ENCODE measurements at places on chromosomes 12 and 14.

DNA sequence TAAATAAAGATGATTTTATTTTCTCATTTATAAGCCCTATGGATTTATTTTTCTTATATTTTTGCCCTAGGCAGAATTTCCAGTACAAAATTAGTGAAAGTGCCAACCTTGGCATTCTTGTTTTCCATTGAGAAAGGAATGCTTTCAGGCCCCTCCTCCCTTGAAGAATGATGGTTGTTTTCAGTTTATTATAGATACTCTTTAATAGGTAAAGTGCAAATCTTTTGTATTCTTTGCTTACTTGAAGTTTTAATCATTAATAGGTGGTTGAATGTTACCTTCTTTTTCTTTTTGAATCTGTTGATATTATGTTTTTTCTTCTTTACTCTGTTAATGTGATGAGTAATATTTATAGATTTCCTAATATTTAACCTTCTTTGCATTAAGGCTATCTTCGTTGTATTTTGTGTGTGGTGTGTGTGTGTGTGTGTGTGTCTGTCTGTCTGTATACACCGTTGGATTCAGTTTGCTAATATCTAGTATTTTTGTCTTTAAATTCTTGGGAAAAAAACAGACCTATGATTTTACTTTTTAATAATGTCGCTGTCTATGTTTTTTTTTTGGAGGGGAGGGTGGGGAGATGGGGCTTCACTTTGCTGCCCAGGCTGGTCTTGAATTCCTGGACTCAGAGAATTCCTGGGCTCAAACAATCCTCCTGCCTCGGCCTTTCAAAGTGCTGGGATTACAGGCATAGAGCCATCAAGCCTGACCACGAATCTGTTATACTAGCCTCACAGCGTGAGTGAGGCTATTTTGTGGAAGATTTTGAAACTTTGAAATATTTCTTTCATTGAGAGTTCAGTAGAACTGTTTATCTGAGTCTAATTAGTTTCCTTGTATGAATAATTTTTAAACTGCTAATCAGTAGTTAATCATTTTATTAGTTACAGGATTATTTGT is 13.5 kb downstream of the SRGAP1 start:
- DNase-seq: no peak

GRCh38 chr14:20477211-20477876 is 8.1 kb downstream of the PNP start:
- no peak for DNase-seq

GRCh38 chr12:53683983-53684382 is 8.1 kb upstream of the ATP5MC2 start:
- DNase-seq: no peak

DNA sequence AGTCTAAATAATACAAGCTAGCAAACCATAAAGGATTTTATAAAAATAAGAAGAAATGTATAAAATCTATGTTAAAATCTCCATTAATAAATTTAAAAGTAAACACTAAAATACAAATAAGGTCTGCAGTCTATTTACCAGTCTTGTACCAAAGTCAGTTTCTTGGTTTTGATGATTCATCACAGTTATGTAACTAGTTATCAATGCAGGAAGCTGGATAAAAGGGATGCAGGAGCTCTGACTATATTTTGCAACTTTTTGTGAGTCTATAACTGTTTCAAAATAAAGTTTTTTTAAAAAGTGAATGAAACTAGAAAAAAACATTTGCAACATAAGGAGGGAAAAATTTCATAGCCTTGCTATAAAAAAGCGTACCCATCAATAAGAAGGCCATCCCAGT is 151.5 kb downstream of the DERA start:
- DNase-seq: no peak

DNA sequence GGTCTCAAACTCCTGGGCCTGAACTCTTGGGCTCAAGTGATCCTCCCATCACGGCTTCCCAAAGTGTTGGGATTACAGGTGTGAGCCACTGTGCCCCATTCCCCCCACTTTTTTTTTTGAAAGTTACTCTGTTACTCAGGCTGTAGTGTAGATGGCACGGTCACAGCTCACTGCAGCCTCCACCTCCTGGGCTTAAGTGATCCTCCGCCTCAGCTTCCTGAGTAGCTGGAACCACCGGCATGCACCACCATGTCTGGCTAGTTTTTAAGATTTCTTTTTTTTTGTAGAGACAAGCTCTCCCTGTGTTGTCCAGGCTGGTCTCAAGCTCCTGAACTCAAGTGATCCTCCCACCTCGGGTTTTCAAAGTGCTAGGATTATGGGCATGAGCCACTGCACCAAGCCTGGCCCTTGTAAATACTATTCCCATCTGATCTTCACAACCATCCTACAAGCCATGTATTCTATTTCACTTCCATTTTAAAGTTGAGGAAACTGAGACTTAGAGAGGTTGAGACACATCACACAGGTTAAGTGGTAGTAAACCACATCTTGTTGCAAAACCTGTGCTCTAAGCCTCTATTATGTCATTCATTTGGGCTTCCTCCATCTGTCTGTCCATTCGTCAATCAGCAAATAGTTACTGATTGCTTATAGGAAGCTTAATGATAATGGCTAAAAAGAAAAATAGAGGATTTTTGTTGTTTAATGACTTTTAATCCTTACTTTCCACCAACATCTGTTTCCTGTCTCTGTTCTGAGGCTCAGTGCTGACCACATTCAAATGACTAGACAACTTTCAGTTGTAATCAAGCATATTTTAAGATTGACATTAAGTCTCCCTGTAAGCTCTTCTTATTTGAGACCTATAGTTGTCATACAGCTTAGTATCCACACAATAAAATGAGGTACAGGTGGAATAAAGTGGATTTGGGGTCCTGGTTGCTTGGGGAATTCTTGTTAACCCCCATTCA is 9.2 kb downstream of the ASCL4 start:
- DNase-seq: no peak

GRCh38 chr12:77133566-77133965 is 68.2 kb upstream of the E2F7 start:
- DNase-seq: no peak

DNA sequence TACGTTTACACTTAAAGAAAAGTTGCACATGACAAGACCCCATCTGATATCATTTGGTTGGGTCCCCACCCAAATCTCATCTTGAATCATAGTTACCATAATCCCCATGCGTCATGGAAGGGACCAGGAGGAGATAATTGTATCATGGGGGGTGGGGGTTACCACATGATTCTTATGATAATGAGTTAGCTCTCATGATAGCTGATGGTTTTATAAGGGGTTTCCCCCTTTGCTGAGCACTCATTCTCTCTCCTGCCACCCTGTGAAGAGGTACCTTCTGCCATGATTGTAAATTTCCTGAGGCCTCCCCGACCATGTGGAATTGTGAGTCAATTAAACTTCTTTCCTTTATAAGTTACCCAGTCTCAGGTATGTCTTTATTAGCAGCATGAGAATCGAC is 60.3 kb downstream of the PHLDA1 start:
- DNase-seq: no peak

- no peak for DNase-seq
Measured at GRCh38 chr14:91681893-91682563, 49.9 kb downstream of the CATSPERB start.

GRCh38 chr12:104676636-104677035 is 219.9 kb downstream of the CHST11 start:
- no peak for DNase-seq

DNA sequence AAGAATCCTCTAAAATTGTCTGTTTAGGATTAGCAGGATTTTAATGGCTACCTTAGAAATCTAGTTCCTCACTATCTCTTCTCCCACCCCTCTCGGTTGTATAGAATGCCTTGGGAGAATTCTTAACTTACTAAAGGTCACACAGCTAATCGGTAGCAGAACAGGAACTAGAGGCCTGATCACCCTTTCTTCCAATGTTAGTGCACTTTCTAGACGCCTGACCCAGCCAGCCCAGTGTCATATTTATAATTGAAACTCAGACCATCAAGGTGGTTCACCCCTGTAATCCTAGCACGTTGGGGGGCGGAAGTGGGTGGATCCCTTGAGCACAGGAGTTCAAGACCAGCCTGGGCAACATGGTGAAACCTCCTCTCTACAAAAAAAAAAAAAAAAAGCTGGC is 1.7 kb downstream of the TIGAR start:
- DNase-seq: no peak

DNA sequence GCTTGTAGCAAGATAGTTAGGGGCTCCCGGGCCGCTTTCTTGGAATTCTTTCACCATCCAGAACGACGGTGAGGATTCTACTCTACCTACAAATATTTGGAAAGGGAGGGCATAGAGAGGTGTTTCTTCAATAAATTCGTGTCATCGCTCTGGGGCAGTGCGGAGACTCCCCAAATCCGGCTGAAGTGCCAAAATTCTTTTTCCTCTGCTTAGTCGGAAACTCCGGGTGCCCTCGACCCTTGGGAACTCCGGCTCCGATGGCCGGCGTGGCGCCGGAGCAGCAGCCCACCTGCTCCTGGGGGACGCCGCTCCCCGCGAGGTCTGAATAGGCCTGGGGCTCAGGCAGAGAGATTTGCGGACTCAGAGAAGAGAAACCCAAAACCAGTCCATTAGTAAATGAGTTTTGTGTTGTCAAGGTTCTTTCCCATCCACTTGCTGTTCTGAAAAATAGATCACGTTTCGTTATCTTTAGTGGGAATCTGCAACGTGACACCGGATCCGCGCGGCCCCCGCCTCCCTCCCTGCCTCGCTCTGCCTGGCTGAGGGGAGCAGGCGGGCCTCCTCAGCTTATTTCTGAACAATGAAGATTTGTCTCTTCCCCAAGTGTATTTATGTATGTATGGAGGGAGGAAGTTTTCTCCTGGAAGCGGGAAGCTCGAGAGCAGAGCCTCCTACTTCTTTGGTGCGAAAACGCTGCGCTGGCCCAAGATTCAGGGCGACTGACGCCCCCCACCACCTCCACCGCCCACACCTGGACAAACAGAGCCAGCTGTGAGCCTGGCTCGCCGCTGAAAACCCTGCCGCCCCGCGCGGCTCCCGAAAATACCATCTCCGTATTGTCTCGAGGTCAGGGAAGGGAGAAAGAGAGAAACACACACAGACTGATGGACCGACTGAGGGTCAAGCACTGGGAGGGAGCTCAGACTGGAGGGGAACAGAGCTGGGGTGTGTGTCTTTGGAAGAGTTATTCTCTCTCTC is 3.7 kb upstream of the SIX1 start:
- DNase-seq: no peak

DNA sequence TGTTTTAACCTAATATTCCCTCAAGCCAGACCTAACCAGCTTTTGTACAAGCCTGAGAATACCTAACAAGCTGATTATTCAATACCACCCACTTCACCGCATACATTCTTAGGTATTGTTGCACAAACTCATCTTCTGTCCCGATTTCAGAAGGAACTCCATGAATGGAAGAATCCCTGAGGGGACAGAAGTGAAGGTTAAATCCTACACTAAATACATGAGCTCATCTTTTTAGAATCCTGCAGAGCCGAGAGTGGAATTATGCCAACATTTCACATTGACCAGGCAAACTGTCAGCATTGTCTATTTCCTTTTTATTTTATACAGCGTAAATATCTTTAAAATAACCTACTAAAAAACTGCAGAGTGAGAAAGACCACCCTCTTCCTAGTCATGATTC is 140.7 kb upstream of the PRICKLE1 start:
- DNase-seq: no peak

- no peak for DNase-seq
Measured at GRCh38 chr12:41968599-41968998, 176.1 kb downstream of the GXYLT1 start.

DNA sequence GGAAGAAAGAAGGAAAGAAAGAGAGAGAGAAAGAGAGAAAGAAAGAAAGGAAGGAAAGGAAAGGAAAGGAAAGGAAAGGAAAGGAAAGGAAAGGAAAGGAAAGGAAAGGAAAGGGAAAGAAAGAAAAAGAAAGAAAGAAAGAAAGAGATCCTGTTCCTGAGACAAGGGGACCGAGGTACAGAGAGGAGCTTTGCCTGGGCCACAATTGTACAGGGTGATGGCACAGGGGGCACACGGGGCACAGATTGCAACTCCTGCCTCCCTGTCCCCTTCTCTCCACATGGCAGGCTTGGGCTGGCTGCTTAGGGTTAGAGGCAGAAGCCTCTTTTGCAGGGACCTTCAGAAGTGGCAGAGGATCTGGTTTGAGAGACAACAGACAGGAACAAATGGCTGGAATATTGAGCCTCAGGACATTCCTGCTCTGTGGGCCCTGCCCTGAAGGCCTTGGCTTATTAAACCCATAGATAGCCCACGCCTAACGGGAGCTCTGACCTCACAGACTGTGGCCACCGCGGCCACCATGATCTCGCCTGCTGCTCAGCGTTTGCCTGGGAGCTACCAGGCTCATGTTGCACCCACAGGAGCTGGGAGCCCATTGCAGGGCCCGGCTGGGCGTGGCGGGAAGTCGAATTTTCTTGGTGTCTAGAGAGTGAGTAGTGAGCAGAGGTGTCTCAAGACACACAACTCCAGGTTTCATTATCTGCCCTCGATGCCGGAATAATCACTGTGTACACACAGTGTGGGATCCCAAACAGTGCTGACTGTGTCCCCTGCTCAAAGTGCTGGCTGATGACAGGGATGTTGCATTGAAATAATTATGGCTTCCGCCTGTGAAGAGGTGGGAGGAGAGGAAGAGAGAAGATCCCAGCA is 147.9 kb upstream of the NCOR2 start:
- no peak for DNase-seq

DNA sequence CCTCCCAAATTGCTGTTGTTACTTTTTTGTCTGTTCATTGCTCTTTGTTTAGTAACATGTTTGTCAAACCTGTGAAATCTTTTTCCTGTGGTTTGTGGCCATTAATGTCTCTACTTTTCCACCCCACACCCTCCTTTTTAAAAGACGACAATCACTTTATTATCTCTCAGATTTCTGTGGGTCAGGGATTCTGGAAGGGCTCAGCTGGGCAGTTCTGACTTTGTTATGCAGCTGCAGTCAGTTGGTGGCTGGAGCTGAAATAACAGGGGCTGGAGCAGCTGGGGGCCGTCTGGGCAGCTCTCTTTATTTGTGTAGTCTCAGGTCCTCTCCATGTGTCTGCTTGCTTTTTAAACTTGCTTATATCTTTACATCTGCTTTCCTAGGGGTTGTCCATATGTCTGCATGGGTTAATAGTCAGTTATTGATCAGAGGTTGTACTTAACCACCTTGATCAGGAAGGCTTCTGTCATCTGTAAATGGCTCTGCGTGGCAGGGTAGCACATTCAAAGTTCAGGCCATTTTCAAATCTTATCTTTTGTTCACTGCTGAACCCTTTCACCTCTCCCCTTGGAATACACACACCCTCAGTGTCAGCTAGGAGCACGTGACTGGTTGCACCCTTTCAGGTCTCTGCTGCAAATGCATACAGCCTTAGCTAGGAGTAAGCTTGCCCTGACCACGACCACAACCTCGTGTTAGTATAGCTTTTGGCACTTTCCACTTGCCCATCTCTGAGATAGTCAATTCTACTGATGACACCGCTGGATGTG is 27.9 kb downstream of the BORCS5 start:
- DNase-seq: no peak

- DNase-seq: no peak
Measured at GRCh38 chr14:71918955-71919354, 13.3 kb upstream of the RGS6 start.

Measured in stimulated activated CD4-positive, alpha-beta T cell treated with anti-CD3 and anti-CD28 coated beads, Interleukin-12 subunit alpha, Interleukin-12 subunit beta, amount 100 ng/mL, for 24 hours (primary cell).